Kasumi-1 (cell line): ENCODE measurements at places on chromosomes 5 and 9.

DNA sequence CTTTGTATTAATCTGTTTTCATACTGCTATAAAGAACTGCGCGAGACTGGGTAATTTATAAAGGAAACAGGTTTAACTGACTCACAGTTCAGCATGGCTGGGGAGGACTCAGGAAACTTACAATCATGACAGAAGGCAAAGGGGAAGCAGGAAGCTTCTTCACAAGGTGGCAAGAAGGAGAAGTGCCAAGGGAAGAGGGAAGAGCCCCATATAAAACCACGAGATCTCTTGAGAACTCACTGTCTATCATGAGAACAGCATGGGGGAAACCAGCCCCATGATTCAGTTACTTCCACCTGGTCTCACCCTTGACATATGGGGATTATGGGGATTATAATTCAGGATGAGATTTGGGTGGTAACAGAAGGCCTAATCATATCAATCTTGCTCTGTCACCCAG lies 60.9 kb upstream of the CHD1 start:
- peak; percentile 96 for DNase-seq

- DNase-seq = no peak
Observed at GRCh38 chr9:131815970-131816873, 76.3 kb upstream of the RAPGEF1 start.

- no peak for DNase-seq
Observed at GRCh38 chr5:99058466-99058865, 129.7 kb upstream of the CHD1 start.

DNA sequence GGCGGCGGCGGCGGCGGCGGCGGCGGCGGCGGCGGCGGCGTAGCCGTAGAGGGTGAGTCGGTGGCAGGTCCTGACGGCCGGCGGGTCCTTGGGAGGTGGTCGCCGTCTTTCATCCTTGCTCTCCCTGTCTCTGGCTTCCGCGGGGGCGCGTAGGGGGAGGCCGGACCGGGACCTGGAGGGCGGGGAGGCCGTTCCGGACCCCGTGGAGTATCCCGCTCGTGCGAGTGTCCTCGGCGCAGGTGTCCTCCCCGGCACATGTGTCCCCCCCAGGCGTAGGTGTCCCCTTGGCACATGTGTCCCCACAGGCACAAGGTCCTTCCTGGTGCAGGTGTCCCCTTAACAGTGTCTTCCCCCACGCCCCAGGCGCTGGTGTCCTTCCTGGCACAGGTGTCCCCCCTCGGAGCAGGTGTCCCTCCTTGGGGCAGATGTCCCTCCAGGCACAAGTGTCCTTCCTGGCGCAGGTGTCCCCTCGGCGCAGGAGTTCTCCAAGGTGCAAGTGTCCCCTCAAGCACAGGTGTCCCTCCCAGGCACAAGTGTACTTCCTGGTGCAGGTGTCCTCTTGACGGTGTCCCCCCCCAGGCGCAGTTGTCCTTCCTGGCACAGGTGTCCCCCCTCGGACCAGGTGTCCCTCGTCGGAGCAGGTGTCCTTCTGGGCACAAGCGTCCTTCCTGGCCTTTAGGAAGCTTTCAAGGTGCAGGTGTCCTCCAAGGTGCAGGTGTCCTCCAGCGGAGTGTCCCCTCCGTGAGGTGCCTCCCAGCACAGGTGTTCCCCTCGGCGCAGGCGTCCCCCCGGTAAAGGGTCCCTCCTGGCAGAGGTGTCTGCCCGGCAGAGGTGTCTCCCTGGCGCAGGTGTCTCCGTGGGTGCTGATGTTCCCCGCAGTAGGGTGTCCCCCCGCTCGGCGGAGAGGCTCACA lies 519 bp downstream of the EXOC3 start:
- no peak for DNase-seq

- no peak for DNase-seq
Observed at GRCh38 chr5:166772770-166773169, 1518.7 kb upstream of the WWC1 start.

DNA sequence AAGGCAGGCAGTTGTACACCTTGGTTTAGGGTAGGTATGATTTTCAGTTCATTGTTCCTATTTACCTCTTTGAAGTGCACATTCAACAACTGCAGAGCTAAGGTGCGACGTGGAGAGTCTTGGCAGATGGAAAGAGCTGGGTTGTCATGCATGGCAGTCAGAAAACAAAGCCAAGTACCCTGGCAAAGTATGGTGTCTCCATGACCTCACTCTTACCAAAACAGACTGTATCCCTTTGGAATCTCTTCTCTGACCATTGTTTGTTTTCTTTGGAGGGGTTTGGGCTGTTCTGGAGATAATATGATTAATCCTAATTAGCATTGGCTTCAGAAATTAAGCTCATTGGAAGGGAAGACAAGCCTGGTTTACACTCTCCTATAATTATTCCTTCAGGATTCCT lies 665.7 kb downstream of the DNAH5 start:
- DNase-seq = no peak

- DNase-seq = no peak
Observed at GRCh38 chr5:113804943-113805342, 291.4 kb downstream of the YTHDC2 start.

DNA sequence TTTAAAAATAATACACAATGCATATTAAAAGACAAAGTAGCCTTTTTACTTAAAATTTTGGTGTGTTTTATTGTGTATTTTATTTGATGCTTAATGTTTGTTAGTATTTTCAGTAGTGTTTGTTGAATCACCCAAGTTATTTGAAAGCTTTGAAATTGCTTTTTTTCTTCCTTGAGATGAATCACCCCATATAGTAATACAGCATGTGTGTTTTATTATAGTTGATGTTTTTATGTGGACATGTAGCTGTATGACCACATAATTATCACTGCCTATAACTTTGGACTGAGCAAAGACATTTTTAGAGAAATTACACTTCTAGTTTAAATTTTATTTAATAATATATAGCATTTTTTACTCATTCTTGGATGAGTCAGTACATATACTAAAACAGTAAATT lies 18.0 kb downstream of the FAM174A start:
- no peak for DNase-seq

- DNase-seq = no peak
Observed at GRCh38 chr5:121171834-121172233, 679.8 kb upstream of the FTMT start.

- no peak for DNase-seq
Observed at GRCh38 chr9:114359801-114360200, 28.0 kb downstream of the AKNA start.

DNA sequence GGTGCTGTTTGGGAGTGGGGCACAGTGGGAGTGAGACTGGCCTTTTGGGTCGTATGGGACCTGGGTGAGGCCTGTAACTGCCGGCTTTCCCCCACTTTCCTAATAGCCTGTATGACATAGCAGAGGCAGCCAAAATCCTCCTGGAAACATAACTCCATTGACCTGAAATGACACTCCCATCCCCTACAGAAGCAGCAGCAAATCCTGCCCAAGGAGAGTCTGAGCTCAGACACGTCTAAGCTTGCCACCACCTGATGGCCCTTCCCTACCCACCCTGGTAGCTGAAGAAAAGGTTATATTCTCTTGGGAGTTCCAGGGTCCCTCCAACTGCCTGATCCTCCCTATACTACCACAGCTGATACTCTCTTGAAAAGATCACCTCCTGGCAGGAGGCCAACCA lies 179.8 kb upstream of the ARRDC3 start:
- no peak for DNase-seq
